ENCODE measurements at places on chromosomes 4 and X. TPM values are rescaled to one million over a fixed set of nuclear protein-coding genes. Genes with fewer than 3 reads are reported as not detected.
A peak's percentile ranks its signal among the peaks of the same experiment; 100 is the strongest.

The PPP2R2C gene
- total RNA-seq: 1.7 TPM

The ADGRL3 gene
- 44.8 TPM for total RNA-seq

The OTC gene
- not detected for total RNA-seq

The UBQLN2 gene
- 25.5 TPM for total RNA-seq

DNA sequence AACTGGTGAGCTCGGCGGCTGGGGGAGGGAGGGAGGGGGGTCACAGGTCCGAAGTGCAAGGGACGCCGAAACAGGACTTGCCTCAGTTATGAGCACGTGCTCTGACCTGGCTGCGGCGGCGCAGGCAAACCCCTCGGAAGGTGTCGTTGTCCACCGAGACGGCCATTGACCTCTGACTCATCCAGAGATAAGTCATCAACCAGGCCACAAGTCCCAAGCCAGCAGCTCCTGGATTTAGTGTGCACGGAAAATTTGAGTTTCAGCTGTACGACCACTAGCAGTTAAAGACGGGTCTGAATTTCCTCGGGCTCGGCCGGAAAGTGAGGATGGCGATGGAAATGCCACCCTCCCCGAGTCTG lies 674 bp downstream of the SH3D19 start:
- DNase-seq: peak; percentile 38

DNA sequence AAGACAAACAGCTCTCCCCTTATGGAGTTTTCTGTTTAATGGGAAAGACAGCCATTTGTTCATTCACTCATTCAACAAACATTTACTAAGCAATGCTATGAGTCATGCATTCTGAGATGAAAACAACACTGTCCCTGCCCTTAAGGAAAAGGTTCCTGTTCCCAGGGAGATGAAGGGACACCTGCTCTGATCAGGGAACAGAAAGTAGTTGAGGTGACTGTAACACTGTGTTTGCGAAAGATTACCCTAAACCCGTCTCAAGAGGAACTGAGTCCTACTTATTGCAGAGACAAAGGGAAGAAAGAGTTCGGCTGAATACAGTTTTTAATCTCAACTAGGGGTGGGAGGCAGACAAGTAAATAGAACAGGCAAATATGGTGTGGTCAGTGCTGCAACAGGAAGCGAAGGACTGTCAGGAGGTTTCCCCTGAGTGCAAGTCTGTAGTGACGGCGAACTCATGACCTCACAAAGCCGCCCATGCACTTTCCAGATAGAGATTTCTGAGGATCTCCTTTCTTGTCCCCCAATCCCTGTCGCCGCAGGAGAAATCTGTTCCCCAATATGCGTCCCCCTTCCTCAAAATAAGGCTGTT lies 712 bp downstream of the STX18 start:
- peak; percentile 15 for DNase-seq

- no peak for DNase-seq
These were observed 31.5 kb upstream of the PTTG2 start for GRCh38 chr4:37928426-37929416.

GRCh38 chr4:52358883-52359321 lies 300.2 kb downstream of the USP46 start:
- no peak for DNase-seq

DNA sequence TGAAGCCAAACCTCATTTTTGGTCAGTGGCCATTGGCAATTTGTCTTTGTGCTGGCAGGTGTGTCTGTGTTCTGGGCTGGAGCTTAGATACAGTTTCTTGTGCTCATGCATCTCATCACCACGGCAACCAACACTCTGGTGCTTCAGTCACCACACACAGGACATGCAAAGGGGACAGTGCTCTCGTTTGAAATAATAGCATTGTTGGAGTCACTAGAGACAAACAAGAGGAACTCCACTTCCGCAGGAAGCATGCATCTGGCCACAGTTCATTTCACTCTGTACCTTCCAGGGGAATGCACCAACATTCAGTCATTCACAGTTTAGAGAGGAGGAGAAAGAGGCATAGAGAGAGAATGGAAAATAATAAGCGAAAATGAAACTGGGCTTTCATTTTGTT lies 267.4 kb downstream of the ANK2 start:
- DNase-seq: peak; percentile 25

DNA sequence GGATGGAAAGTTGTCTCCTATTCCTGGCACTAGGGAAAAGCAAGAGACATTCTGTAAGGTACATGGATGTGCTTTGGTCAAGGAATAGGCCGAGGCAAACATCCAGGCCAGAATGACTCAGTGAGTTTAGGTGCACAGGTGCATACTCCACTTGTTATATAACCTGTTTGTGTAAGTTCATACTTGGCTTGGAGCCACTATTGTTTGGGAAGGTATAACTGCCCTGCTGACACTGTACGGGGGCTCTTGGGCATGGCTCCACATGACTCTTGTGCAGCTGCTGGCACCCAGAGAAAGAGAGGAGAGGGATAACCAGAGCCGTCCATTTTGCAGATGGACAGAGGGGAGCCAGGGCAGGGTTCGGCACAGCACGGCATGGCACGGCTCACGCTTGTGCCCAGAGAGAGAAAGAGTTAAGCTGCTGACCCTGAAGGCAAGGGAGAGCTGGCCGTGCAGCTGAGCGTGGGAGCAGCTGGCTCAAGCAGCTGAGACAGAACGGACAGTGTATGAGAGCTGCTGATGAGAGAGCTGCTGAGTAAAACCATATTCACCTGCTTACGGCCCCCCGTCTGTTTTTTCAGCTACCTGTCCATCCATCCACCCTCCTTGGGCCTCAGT lies 98.0 kb downstream of the SLC2A9 start:
- no peak for DNase-seq

GRCh38 chrX:130048686-130049222 lies 61.5 kb downstream of the ELF4 start:
- DNase-seq: no peak

- no peak for DNase-seq
These were observed 8.6 kb downstream of the SHOX start for GRCh38 chrX:639151-639550.

Measured in endothelial cell (in vitro differentiated cells).